Stimulated activated CD4-positive, alpha-beta T cell treated with anti-CD3 and anti-CD28 coated beads, Interleukin-15, amount 100 ng/mL, for 24 hours (primary cell): ENCODE measurements at places on chromosomes 3 and 15.

GRCh38 chr15:80152896-80153876, at the start of gene FAH:
Gene FAH (plus strand): TSS chr15:80152999. CDS start chr15:80153055, 56 bp downstream.
- peak; percentile 59 for DNase-seq

DNA sequence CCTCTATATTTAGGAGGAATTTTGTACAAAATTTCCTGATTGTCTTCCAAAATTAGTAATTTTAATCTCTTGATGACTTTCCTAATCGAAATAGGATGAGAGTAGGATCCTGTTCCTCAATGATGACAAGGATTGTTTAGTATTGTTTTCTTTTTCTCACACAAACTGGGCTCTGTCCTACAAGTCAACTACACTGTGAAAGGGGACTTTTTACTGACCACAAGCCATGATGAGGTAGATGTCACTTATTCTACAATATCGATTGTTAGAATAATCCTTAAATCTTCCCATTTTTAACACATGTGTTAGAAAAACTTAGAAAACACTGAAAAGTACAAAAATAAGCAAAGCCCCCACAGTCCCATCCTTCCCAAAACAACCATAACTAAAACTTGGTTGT, 35.8 kb upstream of the TSC22D2 start:
- no peak for DNase-seq

- DNase-seq, result no peak
These were observed 75.5 kb downstream of the MSL2 start for GRCh38 chr3:136120373-136121348.

GRCh38 chr15:72197041-72197459, 537 bp downstream of the GRAMD2A start:
- no peak for DNase-seq

- DNase-seq, result no peak
These were observed 88.6 kb upstream of the RASGRF1 start for GRCh38 chr15:79179108-79179561.
